ENCODE measurements at places on chromosomes 5 and 9.

GRCh38 chr5:140319833-140320232 lies 16.9 kb upstream of the PFDN1 start:
- no peak for DNase-seq

DNA sequence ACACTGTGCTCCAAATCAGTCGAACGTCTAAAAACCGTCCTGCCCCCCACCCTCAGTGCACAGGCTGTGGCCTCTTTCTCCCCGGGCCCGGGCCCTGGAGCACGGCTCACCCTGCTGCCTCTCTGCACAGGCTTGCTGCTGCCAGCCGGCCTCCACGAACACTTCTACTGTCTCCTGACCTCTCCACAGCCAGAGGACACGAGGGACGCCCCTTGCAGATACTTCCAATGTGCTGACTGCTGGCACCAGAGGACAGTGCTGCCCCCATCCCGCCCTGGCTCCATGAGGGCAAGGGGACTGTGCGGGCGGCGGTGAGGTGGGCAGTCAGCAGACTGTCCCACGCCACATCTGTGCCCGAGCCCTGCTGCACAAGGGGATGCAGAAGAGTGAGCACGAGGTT lies 174.8 kb downstream of the COL23A1 start:
- DNase-seq: no peak

DNA sequence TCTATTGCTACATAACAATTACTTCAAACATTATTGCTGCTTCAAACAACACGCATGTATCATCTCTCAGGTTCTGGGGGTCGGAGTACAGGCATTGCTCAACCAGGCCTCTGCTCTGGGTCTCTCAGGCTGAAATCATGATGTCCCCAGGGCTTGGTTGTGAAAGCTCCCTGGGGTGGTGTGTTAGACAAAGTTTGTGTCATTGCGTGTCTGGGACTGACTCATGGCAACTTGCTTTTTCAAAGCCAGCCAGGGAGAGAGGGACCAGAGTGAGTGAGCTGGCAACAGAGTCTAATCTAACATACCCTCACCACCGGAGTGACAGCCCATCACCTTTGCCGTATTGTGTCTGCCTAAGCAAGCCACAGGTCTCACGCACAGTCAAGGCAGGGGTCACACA lies 259.2 kb upstream of the NFIL3 start:
- DNase-seq: no peak

GRCh38 chr9:130171226-130172148 lies 717 bp upstream of the NCS1 start:
- no peak for DNase-seq

DNA sequence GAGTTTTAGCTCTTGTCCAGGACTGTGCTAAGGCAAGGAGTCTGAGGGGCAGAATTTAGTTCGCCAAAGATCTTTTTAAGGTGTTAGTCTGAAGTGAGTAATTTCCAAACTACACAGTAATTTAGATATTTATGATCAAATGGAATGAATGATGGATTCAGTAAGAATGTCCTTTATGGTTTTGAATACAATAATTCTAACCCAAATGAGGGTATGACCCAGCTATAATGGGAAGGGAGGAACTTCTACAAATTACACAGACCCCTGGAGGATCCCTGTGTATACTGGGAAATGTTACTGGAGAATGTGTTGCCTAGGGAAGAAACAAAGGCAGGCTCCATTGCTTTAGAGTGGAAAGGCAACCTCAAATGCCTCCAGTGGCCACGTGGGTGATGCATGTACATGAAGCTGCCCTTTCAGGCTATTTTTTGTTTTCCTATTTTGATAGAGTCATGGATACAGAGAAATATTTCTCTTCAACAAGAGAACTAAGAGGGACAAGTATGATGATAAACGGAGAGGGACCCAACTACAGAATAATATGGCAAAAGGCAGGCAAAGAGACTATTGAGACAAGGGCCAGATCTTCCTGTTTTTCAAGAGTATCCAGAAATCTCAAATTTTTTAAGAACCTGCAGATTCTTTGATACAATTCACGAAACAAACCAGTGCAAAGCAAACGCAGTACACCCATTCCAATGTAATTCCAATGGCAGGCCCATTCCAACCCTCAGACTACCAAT lies 25.4 kb downstream of the SLC1A3 start:
- no peak for DNase-seq

GRCh38 chr9:76180541-76180940 lies 213.7 kb downstream of the RFK start:
- DNase-seq: no peak

- DNase-seq: no peak
Observed at GRCh38 chr9:22208846-22209585, 199.9 kb upstream of the CDKN2B start.

DNA sequence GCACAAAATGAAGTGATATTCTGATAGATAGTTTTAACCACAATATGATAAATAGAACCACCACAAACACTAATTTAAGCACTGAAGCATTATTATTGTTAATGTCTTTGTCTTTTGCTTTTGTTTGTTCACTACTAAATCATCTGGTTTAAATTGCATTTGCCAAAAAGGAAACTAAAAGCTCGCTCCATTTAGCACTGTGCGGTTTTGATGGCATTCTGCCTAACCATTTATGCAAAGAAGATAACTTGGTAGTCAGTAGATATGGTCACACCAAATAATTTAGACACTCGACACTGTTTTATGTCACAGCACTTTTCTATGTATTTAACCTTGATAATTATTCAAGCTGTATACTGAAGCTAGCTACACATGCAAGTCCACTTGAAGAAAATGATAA lies 849.8 kb upstream of the CDH6 start:
- DNase-seq: no peak

DNA sequence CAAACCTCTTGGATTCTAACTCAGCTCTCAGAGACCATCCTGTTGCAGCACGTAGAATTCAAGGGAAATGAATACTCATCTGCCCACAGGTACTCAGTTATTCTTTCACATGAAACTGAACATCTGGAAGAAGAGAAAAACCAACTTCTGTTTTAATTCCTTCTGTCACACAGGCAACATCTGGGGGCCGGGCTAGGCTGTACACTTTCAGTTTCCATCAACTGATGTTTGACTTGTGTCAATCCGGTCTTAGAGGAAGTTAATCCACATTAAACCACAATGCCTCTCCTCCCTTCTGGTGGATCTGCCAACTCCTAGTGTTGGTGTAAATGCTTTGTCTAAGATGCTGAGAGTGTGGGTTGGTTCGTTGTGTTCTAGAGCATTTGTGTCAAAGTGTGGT lies 17.6 kb downstream of the DMRT3 start:
- no peak for DNase-seq

- no peak for DNase-seq
Observed at GRCh38 chr5:5533927-5534326, 111.5 kb downstream of the ICE1 start.

DNA sequence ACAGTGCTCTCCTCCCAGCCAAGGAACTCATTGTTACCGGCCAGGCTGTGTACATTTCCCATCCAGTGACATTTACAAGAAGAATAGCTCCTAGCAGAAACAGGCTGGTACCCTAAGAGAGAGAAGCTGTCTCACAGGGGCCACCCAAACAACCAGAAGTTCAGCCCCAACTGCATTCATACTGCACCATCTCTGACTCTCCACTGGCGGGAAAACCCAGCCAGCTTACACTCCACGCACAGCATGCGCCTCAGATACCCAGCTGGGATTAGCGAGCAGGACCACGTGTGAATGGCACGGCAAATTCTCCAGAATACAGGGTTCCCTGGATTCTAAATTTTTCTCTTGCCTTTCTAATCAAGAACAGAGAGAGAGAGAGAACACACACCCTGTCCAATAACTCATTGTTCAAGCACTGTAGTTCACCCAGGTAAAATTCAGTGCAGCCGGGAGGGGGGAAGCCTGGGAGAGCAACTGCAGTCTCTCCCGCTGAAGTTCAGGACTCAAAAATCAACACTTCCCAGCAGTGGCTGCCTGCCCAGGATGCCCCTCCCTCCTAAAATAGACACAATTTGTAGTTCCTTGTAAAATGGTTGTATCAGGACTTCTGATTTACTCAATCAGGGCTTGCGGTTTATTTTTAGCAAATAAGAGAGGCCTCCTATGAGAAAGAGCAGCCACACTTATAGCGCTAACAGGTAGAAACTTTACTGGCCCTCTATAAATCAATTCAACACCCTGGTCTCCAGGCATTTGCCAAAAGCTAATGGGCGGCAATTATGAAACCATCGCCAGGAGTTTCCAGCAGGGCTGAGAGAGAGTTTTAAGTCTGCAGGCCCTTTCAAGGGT lies 2.2 kb downstream of the COL23A1 start:
- DNase-seq: no peak

DNA sequence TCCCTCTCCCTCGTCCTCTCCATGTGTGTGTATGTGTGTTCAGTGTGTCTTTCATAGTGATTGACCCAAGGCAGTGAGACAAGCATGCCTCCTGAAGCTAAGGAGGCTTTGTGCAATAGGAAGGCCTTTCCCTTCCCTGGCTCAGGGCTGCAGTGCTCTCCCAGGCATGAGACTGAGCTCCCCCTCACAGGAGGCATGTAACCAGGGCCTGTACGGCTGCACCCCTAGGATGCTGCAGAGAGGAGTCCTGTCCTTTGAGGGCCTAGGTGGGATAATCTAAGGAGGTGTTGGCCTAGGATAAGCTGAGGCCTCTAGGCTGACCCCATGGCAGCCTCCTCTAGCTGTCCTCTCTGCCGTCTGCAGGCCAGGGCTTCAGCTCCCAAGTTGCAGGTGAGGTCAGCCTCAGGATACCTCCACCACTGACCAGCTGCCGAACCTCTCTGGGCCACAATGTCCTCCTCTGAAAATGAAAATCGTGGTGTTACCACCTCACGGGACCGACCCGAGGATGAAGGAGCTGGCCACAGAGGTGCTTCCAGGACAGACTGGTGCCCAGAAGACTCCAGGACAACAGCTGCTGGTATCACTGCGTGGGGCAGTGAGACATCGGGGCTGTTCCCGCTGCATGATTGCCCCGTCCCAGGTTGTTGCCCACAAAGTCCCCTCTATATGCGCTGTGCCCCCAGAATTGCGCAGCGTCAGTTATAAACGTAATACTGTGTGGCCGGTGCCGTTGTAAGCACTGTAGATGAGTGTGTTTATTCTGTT lies 129.6 kb downstream of the BARX1 start:
- DNase-seq: no peak

GRCh38 chr9:90000925-90001324 lies 396.1 kb downstream of the GADD45G start:
- DNase-seq: no peak

GRCh38 chr9:112411626-112412027 lies 31.7 kb downstream of the HSDL2 start:
- no peak for DNase-seq

- no peak for DNase-seq
Observed at GRCh38 chr9:13267743-13268142, 11.7 kb downstream of the MPDZ start.

DNA sequence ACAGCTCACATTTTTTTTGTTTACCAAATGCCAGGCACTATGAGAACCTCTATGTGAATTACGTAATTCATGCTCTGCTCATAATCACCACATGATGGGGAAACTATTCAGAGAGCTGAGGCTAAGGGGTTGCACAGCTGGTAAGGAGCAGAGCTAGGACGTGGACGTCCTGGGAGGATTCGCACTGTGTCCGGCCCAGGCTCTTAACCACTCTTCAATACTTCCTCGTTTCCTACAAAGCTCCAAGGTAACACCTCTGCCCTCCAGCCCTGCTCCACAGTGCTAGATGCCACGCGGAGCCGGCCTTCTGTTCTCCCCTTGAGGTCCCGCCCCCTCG lies 8.7 kb downstream of the PHF19 start:
- DNase-seq: no peak

- no peak for DNase-seq
Observed at GRCh38 chr5:119280380-119280779, 75.4 kb upstream of the TNFAIP8 start.

- no peak for DNase-seq
Observed at GRCh38 chr9:123265833-123266232, 2.6 kb downstream of the STRBP start.

GRCh38 chr5:149586708-149587318 lies 5.5 kb downstream of the ARHGEF37 start:
- DNase-seq: no peak

GRCh38 chr5:109946610-109947009 lies 256.9 kb downstream of the MAN2A1 start:
- no peak for DNase-seq

All from cortex of kidney (tissue), 1 donor.